ENCODE measurements at places on chromosomes 2 and 18.

- DNase-seq, result no peak
Measured at GRCh38 chr2:1641523-1641922, 102.8 kb downstream of the PXDN start.

DNA sequence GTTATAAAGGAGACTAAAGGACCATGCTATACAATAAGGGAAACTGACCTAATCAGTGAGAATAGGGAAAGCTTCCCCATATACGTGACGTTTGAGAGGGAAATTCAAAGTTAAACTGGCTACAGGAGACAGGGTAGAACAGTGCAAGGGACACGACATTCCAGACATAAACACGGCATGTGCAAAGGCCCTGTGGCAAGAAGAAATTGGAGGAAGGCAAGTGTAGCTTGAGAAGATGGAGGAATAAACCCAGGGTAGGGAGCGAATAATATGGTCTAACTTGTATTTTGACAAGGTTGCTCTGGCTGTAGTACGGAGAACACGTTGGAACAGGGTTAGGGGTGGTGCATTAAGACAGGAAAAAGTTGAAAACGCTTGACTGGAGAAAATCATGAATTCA, 49.8 kb upstream of the RIOK3 start:
- no peak for DNase-seq

GRCh38 chr2:31940920-31941319, 69.9 kb downstream of the MEMO1 start:
- DNase-seq, result no peak

GRCh38 chr2:113273027-113273551, 5.6 kb downstream of the PAX8 start:
- DNase-seq, result no peak

GRCh38 chr2:242022550-242023290, 153.2 kb downstream of the RTP5 start:
- no peak for DNase-seq

DNA sequence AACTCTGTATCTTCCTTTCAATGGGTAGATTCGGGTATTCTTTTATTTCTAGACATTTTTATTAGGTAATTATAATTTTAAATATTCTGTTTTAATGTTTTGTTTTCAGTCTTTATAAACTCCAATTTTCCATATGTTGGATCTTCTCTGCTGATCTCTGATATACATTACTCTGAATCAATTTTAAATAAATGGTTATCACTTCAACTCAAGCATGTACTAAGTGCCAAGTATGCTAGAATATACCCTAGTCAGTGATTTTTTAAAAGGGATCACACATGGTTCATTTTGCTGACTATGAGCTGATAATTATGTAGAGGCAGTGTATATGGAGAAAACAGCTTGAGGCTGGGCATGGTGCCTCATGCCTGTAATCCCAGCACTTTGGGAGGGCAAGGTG, 41.7 kb upstream of the NCOA1 start:
- DNase-seq, result no peak

DNA sequence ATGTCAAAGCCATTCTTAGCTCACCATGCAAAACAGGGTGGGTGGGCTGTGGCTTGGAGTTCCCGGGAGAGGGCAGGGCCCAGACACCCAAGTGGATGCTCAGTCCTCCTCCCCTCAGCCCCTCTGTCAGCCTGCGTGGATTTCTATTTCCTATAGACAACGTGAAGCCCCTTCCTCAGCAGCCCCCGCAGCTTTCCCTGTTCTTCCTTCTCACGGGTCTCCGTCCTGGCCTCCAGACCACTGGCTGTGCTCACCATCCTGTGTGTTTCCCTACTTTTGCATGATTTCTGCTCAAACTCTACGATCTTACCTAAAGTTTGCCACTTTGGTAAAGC, 155.0 kb upstream of the PXDN start:
- no peak for DNase-seq

GRCh38 chr2:176130147-176130956, 847 bp downstream of the HOXD8 start:
- no peak for DNase-seq

GRCh38 chr2:144354953-144355352, 165.0 kb downstream of the ZEB2 start:
- DNase-seq, result no peak

GRCh38 chr2:36708041-36708741, 11.7 kb downstream of the VIT start:
- no peak for DNase-seq

DNA sequence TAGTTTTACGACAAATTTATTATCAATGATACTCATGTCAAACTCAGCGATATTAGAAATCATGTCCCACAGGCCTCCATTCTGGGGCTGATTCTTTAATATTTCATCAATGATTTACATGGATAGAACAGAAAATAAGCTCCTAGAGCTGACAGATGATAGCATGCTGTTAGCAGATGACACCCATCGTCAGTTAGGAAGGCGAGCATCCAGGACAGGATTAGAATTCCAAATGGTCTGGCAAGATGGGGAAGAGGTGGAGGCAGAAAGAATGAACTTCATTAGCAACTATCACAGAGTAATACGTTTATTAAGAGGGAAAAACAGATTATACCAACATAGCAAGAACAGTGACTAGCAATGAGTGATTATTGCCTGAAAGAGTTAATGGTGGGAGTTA, 46.2 kb upstream of the ACVR1 start:
- DNase-seq, result no peak

DNA sequence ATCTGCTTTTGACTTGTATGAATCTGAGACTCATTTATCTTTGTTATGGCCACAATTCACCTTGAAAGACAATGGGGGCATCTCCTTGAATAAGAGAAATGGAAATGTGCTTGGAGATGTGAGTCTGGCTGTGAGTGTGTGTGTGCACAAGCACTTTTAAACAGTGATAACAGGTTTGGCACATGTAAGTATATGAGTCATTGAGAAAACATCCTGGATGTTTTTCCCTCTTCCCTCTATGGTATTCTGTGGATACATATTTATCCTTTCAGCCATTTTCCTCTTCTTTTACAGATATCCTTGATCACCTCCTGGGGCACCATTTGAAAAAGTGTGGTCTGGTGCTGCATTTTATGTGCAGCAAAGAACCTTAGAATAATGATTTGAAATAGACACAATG, 317.3 kb upstream of the THUMPD2 start:
- no peak for DNase-seq

DNA sequence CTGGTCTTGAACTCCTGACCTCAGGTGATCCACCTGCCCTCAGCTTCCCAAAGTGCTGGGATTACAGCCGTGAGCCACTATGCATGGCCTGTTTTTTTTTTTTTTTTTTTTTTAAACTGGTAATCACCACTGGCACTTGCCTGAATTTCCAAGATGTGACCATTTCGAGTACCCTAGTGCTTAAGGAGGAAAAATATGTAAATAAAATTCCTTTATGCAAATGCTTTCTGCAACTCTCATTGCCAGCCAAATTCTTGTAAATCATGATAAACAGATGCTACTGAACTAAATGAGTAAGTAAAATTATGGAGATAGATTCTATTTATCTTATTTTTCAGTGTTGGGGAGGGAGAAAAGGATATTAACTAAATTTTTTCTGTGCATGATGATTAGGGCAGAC, 18.6 kb downstream of the CDCA7 start:
- DNase-seq, result no peak

DNA sequence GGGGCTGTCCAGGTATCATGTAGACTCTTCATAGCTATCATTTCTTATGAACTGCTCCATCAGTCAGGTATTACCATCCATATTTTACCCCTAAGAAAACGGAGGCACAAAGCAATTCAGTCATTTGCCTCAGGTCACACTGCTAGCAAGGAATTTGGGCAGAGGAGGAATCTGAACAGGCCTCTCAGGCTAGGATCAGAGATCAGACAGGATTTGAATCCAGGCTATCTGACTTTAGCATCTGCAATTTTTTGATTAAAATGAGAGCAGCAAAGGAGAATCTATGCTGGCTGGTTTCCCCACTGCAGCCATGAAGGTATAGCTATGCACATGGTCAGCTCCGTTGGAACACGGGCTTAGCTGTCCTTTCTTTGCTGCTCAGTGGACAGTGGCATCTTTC, 60.1 kb downstream of the TACR1 start:
- DNase-seq, result no peak

DNA sequence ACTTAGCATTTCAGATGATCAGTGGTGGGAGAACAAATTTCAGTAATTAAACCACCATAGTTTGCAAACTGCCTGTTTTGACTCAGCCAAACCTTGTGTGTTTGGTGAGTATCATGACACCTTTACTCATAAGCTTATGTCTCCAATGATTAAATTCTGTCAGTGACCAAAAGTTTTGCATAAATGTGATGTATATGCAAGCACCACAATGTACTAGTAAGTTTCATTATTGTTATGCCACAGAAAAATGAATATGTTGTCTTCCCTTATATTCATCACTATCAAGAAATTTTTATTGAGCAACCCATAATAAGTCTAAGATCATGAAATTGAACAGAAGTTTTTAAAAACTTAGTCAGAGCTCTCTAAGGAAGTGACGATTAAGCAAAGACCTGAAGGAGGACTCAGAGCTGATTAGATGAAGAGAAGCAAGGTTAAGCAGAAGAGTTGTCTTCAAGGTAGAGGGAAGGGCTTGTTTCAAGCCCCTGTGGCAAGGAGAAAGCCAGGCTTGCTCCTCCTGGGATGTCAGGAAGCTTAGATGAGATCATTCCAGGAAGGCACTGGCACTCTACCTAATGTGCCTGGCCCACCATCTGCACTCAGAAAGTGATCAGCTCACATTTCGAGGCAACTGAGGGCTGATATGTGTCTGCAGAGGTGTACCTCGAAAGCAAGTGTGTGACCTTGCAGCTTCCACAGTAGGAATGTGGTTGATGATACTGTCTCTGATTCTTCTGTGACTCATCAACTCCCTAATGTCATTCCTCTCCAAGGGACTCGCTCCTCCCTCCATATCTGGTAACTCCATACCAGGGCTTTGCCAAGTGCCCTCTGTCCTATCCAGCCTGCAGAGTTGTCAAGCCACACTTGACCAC, 54.7 kb downstream of the KCTD18 start:
- DNase-seq, result no peak

DNA sequence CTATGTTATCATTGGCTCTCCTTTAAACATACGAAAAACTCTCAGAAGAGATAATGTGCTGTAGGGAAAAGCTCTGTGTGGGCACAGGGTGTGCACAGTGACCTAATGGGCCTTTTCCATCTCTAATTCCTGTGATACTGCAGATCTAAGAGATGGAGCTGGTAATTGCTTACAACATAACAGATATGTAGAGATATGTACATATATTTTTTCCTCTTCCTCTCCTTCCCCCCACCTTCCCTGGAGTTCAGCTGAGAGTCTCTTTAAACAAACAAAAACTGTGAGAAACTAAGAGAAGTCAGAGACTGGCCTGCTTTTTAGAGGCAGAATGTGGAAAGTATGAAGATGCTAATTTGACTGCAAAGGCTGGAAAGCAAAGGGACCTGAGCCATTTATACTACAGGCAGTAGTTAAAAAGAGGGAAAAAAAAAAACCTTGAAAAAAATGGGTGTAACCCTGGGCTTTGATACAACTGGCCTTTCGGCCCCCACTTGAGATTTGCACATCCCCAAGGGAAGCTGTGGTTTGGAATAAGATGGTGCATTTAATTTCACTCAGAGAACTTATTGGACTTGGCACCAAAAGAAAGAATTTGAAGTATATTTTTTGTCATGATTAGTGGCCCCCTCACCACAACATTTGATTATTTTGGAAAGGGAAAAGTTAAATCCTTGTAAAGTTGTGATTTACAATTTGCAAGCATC, 502.2 kb upstream of the ZEB2 start:
- DNase-seq, result no peak

GRCh38 chr18:79961527-79962291, 2.7 kb upstream of the HSBP1L1 start:
- DNase-seq, result no peak
